ENCODE measurements at places on chromosomes 11 and 22.

- H3K4me3 ChIP-seq: no peak overlapping the region
- no peaks in the 10 kb centered on the region for H3K27me3 ChIP-seq
- H3K36me3 ChIP-seq: no peaks in the 10 kb centered on the region
- H3K4me1 ChIP-seq: peaks cover 10% of the 10 kb centered on the region
- DNase-seq: peak; percentile 88
Measured at GRCh38 chr22:45212306-45212709, 28.4 kb downstream of the KIAA0930 start.

GRCh38 chr11:61095021-61095420 lies 7.3 kb upstream of the CD5 start:
- H3K4me1 ChIP-seq: no peaks in the 10 kb centered on the region
- no peak for DNase-seq
- H3K4me3 ChIP-seq: no peak overlapping the region
- H3K27ac ChIP-seq: no peak overlapping the region
- no peaks in the 10 kb centered on the region for H3K36me3 ChIP-seq

GRCh38 chr11:25943777-25944661 lies 387.9 kb upstream of the ANO3 start:
- DNase-seq: no peak
- H3K27me3 ChIP-seq: no peaks in the 10 kb centered on the region
- H3K36me3 ChIP-seq: no peaks in the 10 kb centered on the region
- H3K27ac ChIP-seq: no peak overlapping the region
- no peaks in the 10 kb centered on the region for H3K4me1 ChIP-seq

- DNase-seq: no peak
- no peak overlapping the region for H3K27ac ChIP-seq
- no peak overlapping the region for H3K4me3 ChIP-seq
Measured at GRCh38 chr11:133560472-133560855, 28.2 kb upstream of the OPCML start.

- no peaks in the 10 kb centered on the region for H3K27me3 ChIP-seq
- peak; percentile 63 for DNase-seq
- H3K4me1 ChIP-seq: peaks cover 38% of the 10 kb centered on the region
- H3K36me3 ChIP-seq: no peaks in the 10 kb centered on the region
Measured at GRCh38 chr11:845872-846495, 3.3 kb downstream of the TSPAN4 start.

DNA sequence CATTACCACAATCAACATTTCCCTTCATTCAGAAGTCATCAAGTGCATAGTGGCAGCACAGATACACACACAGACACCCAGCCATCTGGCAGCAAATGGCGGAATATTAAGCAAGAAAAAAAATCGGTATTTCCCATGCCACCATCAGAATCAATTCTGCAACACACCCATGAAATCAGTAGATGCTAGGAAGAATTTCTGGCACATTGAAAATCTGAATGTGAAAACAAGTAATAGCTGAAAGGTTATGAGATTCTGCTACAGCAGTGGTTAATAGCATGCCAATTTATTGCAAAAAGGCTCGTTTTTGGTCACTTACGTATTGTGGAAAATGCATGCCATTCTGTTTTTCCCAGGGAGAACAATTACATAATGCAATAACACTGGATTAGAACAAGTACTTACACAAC lies 91.1 kb downstream of the PICALM start:
- peak; percentile 23 for DNase-seq
- H3K27ac ChIP-seq: no peak overlapping the region
- H3K27me3 ChIP-seq: no peaks in the 10 kb centered on the region
- H3K36me3 ChIP-seq: peaks cover 28% of the 10 kb centered on the region

DNA sequence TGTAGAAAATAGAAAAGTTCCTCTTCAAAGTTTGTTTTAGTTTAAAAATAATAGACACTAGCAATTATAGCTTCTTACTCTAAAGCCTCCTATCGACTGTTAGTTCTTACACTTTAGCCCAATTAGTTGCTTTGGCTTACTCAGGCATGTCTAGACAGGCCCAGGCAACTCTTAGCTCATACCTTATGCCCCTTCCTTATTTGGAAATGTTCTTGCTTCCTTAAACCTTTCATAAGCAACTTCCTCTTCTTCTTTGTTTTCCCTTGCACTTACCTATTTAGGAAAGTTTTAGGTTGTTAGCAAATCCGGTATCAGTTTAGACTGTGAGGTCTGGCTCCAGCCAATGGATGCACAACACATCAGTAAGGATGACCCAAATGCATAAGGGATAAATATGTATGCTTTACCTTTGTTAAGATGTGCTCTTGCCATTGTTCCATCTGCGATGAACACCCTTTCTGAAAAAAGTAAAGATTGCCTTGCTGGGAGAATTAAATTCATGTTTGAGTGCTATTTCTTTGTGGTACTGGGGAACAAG lies 1277.5 kb upstream of the CNTN5 start:
- H3K36me3 ChIP-seq: no peaks in the 10 kb centered on the region
- no peaks in the 10 kb centered on the region for H3K4me1 ChIP-seq
- H3K27me3 ChIP-seq: no peaks in the 10 kb centered on the region
- no peak overlapping the region for H3K27ac ChIP-seq

GRCh38 chr11:67732045-67732787 lies 57.8 kb upstream of the ALDH3B2 start:
- H3K36me3 ChIP-seq: no peaks in the 10 kb centered on the region
- H3K27ac ChIP-seq: no peak overlapping the region
- H3K4me1 ChIP-seq: no peaks in the 10 kb centered on the region
- DNase-seq: peak; percentile 46

DNA sequence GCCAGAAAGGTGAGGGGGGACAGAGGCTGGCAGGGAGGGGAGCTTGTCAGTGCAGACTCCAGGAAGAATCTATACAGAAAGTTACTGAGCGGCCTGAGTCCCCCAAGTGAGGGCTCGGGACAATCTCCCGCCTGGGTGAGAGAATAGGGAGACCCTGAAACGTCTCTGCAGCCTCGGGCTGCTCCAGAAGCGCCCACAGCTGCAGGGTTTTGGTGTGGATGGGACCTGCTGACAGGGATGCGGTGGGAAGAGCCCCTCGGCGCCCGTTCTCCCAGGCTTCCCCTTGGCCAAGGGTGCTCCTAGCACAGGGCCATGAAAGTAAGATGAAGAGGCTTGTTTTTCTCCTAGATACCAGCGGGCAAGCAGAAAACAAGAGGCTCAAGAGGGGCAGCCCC lies 743 bp upstream of the RCE1 start:
- DNase-seq: no peak
- H3K27ac ChIP-seq: peak overlapping the region; percentile 95
- H3K4me1 ChIP-seq: peaks cover 11% of the 10 kb centered on the region
- peaks cover 5% of the 10 kb centered on the region for H3K36me3 ChIP-seq
- no peaks in the 10 kb centered on the region for H3K27me3 ChIP-seq

GRCh38 chr22:49268924-49269323 lies 558.7 kb downstream of the BRD1 start:
- no peak overlapping the region for H3K27ac ChIP-seq
- H3K4me3 ChIP-seq: no peak overlapping the region
- H3K27me3 ChIP-seq: peaks cover 32% of the 10 kb centered on the region
- H3K36me3 ChIP-seq: no peaks in the 10 kb centered on the region
- DNase-seq: no peak

GRCh38 chr11:125626288-125626950 lies 1.5 kb downstream of the CHEK1 start:
- no peaks in the 10 kb centered on the region for H3K27me3 ChIP-seq
- peak overlapping the region; percentile 89 for H3K27ac ChIP-seq
- H3K36me3 ChIP-seq: peaks cover 7% of the 10 kb centered on the region
- peak; percentile 90 for DNase-seq

DNA sequence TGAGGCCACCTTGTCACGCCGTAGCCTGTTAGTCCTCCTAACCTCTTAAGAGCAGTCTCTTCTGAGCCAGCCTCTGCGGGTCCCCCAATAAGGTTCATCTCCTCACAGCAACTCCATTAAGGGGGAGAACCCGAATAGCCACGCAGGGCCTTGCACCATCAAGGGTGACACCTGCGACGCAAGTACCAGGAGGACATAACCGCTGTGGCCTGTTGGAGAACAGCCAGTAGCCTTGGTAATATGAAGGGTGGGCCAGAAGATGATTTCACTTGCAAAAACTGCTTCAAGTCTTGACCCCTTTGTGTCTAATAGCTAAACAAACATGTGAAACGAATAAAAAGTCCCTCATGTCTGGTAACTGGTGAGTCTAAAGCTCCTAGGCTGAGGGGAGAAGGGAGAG lies 14.8 kb downstream of the ARFGAP2 start:
- H3K27me3 ChIP-seq: no peaks in the 10 kb centered on the region
- no peak for DNase-seq
- H3K4me1 ChIP-seq: no peaks in the 10 kb centered on the region
- no peak overlapping the region for H3K4me3 ChIP-seq

- no peak overlapping the region for H3K27ac ChIP-seq
- no peaks in the 10 kb centered on the region for H3K36me3 ChIP-seq
- H3K4me1 ChIP-seq: no peaks in the 10 kb centered on the region
- DNase-seq: no peak
Measured at GRCh38 chr11:71247551-71248250, 4.7 kb downstream of the SHANK2 start.

DNA sequence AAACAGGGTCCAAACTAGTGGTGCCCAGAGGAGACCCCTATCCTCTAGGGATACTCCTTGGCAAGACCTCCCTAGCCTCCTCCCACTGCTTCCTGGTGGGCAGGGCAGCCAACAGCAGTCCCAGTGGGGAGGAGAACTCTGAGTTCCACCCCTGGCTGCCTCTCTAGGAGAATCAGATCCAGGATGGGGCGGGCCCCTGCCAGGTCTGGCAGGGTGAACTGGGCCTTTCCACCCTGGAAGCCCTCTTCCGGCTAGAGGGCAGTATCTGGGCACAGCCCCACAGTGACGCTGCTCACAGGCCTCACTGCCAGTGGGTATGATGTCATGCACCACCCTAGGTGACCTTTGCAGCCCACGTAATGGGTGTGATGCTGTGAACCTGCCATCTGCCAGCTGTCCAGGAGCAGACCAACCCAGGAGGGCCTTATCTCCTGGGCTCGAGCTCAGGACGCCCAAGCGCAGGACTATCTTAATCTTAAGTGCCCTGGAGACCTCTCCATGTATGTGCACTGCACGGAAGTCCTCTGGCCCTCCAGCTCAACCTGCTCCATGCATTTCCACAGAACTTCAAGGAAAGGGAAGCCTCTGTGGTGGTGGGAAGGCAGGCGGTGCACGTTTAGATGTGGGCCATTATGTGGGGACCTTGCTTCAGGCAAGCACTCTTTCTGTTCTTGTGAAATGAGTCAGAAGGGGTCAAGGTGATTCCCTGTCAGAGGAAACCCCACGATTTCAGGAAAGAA lies 31.8 kb upstream of the FCHSD2 start:
- H3K4me3 ChIP-seq: no peak overlapping the region
- peaks cover under 1% of the 10 kb centered on the region for H3K27me3 ChIP-seq
- H3K27ac ChIP-seq: no peak overlapping the region
- no peaks in the 10 kb centered on the region for H3K36me3 ChIP-seq
- peaks cover 23% of the 10 kb centered on the region for H3K4me1 ChIP-seq

DNA sequence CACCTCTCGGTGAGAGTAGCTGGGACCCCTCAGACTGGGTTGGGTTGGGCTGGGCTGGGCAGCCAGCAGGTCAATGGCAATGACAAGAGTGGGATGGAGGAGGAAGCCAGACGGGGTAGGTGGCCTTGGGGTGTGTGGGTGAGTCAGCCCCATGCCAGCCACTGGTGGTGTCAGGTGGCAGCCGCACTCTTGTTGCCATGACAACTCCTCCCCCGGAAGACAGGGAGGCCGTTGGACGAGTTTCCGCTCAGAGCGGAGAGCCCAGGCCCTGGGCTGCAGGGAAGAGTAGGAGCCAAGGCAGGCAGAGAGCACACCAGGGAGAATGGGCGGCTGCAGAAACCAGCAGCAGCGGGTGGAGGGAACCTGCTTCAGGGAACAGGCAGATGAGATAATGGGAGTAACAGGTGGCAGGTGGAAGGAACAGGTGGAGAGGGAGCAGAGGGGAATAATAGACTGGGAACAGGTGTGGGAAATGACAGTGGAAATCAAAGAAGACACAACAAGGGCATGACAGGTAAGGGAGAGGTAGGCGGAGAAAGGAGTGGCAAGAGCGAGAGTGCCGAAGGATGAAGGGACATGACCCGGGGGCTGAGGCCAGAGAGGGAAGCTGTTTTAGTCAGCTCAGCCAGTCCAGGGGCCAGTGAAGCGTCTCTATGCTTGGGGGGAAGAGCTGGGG lies 8.7 kb downstream of the SPTBN2 start:
- H3K27ac ChIP-seq: no peak overlapping the region
- no peaks in the 10 kb centered on the region for H3K36me3 ChIP-seq
- no peak overlapping the region for H3K4me3 ChIP-seq

GRCh38 chr11:27060816-27061460 lies 20.3 kb downstream of the BBOX1 start:
- no peaks in the 10 kb centered on the region for H3K4me1 ChIP-seq
- no peak overlapping the region for H3K4me3 ChIP-seq
- no peak for DNase-seq
- no peaks in the 10 kb centered on the region for H3K27me3 ChIP-seq

DNA sequence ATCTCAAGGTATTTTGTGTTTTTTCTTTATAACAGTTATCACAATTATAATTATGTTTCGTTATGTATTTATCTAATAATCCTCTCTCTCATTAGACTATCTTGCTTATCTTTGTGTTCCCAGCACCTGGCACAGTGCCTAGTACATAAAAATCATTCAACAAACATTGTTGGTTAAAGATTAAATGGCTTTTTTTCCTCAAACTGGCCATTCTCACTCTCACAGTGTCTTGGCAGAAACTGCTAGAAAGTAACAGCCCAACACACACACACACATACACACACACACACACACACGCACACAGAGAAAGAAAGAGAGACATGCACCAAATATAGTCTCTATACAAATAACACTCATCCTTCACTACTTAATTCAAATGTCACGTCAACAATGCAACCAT lies 36.8 kb downstream of the OR10A6 start:
- H3K27ac ChIP-seq: no peak overlapping the region
- no peaks in the 10 kb centered on the region for H3K4me1 ChIP-seq
- H3K4me3 ChIP-seq: no peak overlapping the region
- H3K27me3 ChIP-seq: no peaks in the 10 kb centered on the region

DNA sequence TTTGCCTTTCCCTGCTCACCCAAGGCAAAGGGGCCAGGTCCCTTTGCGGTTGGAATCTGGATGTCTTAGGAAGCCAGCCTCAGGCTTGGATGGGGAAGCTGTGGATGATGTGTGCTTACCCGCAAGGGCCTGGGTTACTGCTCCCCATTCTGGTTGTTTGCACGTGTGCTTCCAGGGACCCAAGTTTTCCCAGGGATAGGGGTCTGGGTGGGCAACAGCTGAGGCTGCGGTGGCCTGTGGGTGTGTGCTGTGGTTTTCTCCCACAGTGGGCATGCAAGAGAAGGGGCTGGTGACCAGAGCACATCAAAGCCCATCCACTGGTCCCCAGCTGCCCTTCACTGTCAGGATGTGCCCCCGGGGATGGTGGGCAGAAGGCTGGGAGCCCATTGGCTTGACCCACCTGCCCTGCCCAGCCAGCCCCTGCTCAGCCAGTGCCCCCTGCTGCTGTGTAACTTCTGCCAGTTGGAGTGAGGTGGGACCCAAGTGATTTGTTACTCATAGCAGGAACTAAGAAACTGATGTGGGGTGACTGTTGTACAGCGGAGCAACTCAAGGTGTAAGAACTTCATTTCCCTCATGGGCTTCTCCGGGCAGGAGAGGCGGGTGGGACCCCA lies 3.3 kb downstream of the CAPN5 start:
- H3K27me3 ChIP-seq: no peaks in the 10 kb centered on the region
- H3K27ac ChIP-seq: no peak overlapping the region
- no peaks in the 10 kb centered on the region for H3K4me1 ChIP-seq
- no peak overlapping the region for H3K4me3 ChIP-seq
- no peak for DNase-seq
